ENCODE measurements at places on chromosomes 1 and 21. TPM values are rescaled to one million over a fixed set of nuclear protein-coding genes. Genes with fewer than 3 reads are reported as not detected.

- no peak for DNase-seq
Measured at GRCh38 chr1:19419691-19420090, 65.6 kb downstream of the CAPZB start.

DMBX1 gene
- polyA plus RNA-seq, result not detected

- DNase-seq, result peak; percentile 70
Measured at GRCh38 chr21:14977814-14978213, 87.0 kb downstream of the NRIP1 start.

DNA sequence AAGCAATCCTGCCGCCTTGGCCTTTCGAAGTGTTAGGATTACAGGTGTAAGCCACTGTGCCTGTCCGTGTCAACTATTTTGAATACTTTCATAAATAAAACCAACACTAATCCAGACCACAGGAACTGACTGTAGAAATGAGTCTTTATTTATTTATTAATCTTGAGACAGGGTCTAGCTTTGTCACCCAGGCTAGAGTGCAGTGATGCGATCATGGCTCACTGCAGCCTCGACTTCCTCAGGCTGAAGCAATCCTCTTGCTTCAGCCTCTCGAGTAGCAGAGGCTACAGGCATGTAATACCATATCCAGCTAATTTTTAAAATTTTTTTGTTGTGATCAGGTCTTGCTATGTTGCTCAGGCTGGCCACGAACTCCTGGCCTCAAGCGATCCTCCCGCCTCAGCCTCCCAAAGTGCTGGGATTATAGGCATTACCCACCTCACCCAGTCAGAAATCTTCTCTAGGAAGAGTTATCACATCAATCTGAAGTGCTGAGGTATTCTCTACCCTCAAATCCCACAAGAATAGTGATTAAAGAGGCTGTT is 21.7 kb upstream of the CPLANE2 start:
- DNase-seq, result no peak

GRCh38 chr21:17269760-17270159 is 243.1 kb upstream of the CXADR start:
- peak; percentile 23 for DNase-seq

GBP6 gene
- not detected for polyA plus RNA-seq

DNA sequence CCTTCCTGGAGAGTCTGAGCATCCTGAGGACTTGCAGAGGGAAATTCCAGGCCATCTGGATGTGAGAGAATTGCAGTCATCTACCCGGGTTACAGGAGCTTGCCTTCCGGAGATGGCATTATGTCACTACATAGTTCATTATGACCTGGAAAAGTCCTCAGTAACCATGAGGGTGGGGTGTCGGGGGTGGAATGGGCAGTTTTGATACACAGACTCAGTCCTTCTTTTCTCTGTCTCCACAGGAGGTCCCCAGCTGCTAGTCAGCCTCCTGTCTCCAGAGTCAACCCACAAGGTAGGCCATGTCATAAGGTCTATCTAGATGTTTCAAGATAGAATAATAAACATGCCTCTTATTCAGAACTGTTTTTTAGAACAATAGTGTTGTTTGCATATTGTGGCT is 268.2 kb upstream of the SGIP1 start:
- DNase-seq, result peak; percentile 49

DNA sequence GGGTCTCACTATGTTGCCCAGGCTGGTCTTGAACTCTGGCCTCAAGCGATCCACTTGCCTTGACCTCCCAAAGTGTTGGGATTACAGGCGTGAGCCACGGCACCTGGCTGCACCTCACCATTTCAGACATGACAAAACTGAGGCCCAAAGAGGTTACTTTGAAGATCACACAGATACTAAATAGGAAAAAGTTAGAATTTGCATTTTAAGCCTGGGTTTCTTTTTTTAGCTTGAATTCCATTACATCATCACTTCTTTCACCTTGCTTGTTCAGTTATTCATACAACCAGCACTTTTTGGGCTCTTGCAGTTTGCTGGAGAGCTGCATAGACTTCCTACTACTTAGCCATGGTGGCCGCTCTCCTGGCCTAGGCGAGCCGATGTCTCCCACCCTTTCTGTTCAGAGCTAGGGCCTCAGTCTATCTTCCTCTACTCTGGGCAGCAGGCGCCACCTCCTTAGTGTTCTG is 16.3 kb upstream of the CD2 start:
- no peak for DNase-seq

- DNase-seq, result no peak
Measured at GRCh38 chr1:199858856-199859255, 168.7 kb upstream of the NR5A2 start.

DNA sequence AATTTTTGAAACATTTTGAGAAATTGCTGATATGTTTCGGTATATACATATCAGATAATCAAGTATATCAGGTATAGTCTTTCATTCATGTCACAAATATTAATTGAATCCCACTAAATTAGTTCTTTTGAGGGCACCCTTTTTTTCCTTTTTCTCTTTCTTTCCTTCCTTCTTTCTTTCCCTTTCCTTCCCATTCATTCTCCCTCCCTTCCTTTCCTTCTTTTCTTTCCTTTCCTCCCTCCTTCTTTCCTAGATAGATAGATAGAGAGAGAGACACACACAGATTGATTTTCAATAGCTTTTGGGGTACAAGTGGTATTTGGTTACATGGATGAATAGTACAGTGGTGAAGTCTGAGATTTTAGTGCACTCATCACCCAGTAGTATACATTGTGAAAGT is 5.7 kb downstream of the NSL1 start:
- DNase-seq, result no peak

DNA sequence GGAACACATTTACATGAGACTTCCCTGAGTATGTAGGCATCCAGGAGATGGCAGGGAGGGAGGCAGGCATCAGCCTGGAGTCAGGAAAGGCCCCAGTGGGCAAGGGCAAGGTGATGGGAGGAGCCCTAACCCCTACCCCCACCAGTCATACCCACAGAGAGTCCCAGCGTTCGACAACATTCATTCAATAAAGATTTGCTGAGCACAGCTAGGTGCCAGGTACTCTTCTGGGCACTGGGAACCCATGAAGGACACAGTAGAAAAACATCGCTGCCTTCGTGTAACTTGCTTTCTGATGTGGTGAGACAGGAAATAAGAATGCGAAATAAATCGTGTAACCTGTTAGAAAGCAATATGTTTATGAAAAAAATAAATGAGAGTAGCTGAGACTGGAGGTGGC is 77.3 kb upstream of the GADD45A start:
- no peak for DNase-seq

PRXL2B gene
- 26.0 TPM for polyA plus RNA-seq

GRCh38 chr1:116795482-116795829 is 41.2 kb downstream of the CD2 start:
- DNase-seq, result no peak

DNA sequence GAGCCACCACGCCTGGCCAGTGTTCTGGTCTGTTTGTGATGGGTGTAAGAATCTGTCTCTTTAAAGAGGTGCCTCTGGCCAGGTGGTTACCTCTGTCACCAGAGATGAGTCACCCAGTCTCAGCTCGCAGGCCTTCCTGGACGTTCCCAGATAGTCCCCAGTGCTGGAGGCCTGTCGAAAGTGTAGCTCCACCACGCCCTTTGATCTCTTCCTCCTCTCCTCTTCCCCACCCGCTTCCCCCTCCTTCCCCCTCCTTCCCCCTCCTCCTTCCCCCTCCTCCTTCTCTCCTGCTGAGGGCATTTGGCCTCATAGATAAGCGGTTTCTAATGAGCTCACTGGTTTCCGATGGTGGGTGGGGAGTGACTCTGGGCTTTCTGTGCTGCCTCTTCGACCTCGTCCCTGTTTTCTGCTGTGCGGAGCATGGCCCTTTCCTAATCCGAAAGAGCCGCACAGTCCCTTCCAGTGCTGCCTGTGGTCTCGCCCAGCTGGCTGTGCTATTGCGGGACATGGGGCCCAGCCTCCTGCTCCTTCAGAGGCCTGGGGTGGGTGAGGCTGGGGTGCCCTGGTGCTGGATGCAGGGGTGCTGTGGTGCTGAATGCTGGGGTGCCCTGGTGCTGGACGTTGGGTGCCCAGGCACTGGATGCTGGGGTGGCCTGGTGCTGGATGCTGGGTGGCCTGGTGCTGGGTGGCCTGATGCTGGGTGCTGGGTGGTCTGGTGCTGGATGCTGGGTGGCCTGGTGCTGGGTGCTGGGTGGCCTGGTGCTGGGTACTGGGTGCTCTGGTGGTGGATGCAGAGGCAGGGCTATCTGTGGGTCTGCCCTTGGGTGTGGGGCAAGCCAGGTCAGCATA is 19.2 kb downstream of the AGPAT3 start:
- DNase-seq, result no peak

DNA sequence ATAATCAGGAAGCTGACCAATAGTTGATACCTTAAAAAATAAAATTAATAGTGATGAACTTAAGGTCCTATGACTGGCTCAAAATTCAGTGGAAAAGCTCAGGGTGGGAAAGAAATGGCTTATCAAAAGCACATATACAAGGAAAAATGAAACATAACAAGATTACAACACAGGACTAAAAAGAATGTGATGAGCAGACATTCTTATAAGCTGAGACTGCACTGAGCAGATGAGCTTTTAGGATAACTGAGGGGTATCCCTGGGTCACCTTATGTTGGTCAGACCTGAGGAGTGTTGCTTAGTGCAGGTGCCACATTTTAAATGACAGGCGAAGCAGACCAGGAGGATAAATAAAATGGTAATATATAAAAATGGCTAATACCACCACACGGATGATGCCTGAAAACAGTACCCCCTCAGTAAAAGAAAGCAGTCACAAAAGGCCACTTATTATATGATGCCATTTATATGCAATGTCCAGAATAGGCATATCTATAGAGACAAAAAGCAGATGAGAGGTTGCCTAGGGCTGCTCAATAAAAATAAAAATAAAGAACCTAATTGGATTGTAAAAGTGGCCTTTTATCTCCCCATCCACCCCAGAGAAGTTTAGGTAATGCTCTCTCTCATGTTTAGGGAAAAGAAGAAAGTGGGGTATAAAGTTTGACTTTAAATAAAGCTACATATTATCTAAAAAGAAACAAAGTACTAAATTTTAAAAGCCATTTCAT is 163.9 kb downstream of the SLC45A1 start:
- no peak for DNase-seq

DNA sequence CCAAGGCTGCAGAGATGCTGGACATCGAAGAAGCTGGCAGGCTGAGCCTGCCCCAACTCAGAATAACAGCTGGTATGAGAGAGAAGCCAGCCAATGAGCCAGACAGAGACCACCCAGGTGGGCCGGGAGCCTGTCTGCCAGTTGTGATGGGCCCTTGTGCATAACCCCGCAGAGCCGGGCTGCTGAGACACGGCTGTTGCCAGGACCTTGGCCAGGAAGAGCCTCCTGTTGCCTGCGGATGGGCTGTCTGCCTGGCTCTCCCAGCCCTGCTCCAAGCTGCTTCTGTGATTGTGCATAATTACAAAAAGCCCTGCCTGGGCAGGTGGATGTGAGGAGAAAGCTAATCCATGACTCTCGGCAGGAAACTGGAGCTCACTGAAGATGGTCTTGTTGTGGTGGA is 126.5 kb downstream of the CAPN8 start:
- peak; percentile 26 for DNase-seq

DNA sequence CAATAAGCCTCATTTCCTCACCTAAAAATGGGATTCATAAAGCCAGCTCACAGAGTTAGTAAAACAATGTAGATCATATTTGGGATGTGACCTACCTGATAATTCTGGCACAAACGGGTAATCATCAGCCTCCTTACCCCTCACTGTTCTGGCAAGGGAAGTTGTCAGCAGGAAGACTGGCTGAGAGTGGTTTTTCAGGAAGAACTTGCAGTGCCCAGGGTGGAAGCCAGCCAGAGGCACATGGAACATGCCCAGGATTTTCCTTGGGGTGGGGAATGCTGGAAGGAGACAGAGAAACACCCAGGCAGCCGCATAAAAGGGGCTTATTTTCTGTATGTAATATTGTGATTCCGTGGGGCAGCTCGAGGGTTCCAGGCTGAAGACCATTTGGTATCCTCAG is 7.7 kb upstream of the SLC5A9 start:
- peak; percentile 34 for DNase-seq

DNA sequence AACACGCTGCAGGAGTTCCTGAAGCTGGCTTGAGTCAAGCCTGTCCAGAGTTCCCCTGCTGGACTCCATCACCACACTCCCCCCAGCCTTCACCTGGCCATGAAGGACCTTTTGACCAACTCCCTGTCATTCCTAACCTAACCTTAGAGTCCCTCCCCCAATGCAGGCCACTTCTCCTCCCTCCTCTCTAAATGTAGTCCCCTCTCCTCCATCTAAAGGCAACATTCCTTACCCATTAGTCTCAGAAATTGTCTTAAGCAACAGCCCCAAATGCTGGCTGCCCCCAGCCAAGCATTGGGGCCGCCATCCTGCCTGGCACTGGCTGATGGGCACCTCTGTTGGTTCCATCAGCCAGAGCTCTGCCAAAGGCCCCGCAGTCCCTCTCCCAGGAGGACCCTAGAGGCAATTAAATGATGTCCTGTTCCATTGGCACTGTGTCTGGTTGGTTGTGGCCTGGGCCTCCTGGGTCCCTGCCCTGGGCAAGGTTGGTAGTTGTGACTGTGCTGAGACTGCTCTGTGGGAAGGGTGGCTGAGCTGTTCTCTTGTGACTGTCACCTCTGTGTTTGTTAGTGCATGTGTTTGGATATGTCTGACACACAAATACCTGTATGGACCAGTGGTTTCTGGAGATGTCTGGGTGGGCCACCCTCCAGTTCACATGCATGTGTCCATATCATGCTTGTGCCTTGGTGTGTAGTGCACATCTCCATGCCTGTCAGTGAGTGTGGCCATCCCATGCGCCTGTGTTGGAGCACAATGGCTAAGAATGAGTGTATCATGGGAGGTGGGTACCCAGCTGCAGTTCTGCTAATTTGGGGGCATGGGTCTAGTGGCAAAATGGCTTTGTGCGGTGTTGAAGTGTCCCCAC is 1.4 kb downstream of the SH3BGRL3 start:
- no peak for DNase-seq

GRCh38 chr1:41622859-41623732 is 138.6 kb upstream of the EDN2 start:
- DNase-seq, result no peak

GRCh38 chr1:160406131-160406968 is 6.0 kb downstream of the VANGL2 start:
- DNase-seq, result no peak

RAB7B gene
- polyA plus RNA-seq, result 11.6 TPM

- DNase-seq, result no peak
Measured at GRCh38 chr1:41281334-41281733, 39.2 kb upstream of the SCMH1 start.

FALEC gene
- not detected for polyA plus RNA-seq

DNA sequence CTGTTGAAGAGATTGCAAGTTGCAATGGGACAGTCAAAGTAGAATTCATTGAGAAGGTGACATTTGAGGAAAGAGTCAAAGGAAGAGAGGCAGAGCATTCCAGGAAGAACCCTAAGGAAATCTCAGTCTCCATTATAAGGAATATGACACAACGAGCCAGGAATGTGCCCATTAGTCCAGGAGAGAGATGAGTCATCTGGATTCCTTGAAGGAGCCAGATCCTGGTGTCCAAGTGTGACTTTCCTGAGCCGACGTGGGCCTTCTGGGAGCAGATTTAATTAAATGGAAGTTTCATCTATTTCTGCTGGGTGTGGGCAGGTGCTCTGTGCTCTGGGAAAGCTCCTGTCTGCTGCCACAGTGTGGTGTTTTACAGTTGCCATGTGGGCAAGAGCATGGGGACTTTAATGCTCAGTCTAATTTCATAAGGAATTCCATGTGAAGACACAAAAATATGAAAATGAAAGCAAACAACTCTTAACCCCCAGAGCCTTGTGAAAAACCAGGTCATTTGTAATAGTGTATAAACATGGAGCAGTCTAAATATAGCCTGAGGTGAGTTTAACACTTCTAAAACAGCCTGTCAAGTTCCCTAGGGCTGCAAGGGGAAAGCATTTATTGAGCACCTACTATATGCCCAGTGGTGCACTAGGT is 111.4 kb upstream of the ARTN start:
- DNase-seq, result peak; percentile 61

AADACL3 gene
- polyA plus RNA-seq, result not detected

C4BPA gene
- polyA plus RNA-seq, result 0.09 TPM

- DNase-seq, result no peak
Measured at GRCh38 chr1:147283011-147283410, 40.5 kb downstream of the CHD1L start.

Measured in muscle of leg (tissue), 16 donors.